ENCODE measurements at places on chromosomes 7 and 10. TPM values are rescaled to one million over a fixed set of nuclear protein-coding genes. Genes with fewer than 3 reads are reported as not detected.

The ATP6V0A4 gene
- total RNA-seq = not detected

The SHH gene
- total RNA-seq = not detected

The RELN gene
- total RNA-seq = 0.18 TPM

The ASB10 gene
- not detected for total RNA-seq

The PDE1C gene
- total RNA-seq = 3.6 TPM

The GIMAP2 gene
- total RNA-seq = 5.2 TPM

The ELN gene
- 36.3 TPM for total RNA-seq

The PRPS1L1 gene
- not detected for total RNA-seq

The ZNF853 gene
- total RNA-seq = 1.1 TPM

The PON1 gene
- not detected for total RNA-seq

The CHCHD3 gene
- total RNA-seq = 32.5 TPM

The CEP55 gene
- total RNA-seq = 9.0 TPM

The CYP3A7 gene
- total RNA-seq = not detected

The LGI1 gene
- not detected for total RNA-seq

The RBM20 gene
- not detected for total RNA-seq

The GDF2 gene
- total RNA-seq = not detected

The SEMA3C gene
- 61.6 TPM for total RNA-seq

The CCDC172 gene
- total RNA-seq = not detected

The DCLRE1C gene
- total RNA-seq = 4.2 TPM

The SP4 gene
- total RNA-seq = 1.8 TPM

The FZD1 gene
- 9.4 TPM for total RNA-seq

The CC2D2B gene
- total RNA-seq = not detected

The GARIN1A gene
- total RNA-seq = under 0.01 TPM

The PCDH15 gene
- not detected for total RNA-seq

The KLLN gene
- 0.97 TPM for total RNA-seq

The NPSR1 gene
- not detected for total RNA-seq

The NEUROD6 gene
- not detected for total RNA-seq

The HOXA2 gene
- total RNA-seq = not detected

The UCMA gene
- not detected for total RNA-seq

The MSMB gene
- total RNA-seq = not detected

The PLEKHS1 gene
- not detected for total RNA-seq

The CPEB3 gene
- 0.65 TPM for total RNA-seq

The PAX4 gene
- not detected for total RNA-seq

The ITIH2 gene
- not detected for total RNA-seq

The TRPV5 gene
- total RNA-seq = not detected

The METTL27 gene
- total RNA-seq = 4.5 TPM

The TMEM176A gene
- total RNA-seq = not detected

The OPN1SW gene
- total RNA-seq = not detected

The SORCS1 gene
- total RNA-seq = not detected

The CFAP46 gene
- 0.81 TPM for total RNA-seq
